A549 treated with GW870086 at 1 μM for 4 hours (cell line): ENCODE measurements at places on chromosomes 13 and 19. TPM values are rescaled to one million over a fixed set of nuclear protein-coding genes. Genes with fewer than 3 reads are reported as not detected.

The B3GNT8 gene
- total RNA-seq = 0.07 to 0.37 TPM (median 0.08 TPM) in 3 of 5 replicates, not detected in the others

The LIN7B gene
- total RNA-seq = 5.7 to 7.1 TPM (median 6.7 TPM) in 5 replicates

The KLK1 gene
- total RNA-seq = 0.16 to 0.46 TPM (median 0.17 TPM) in 3 of 5 replicates, not detected in the others

The KRTDAP gene
- total RNA-seq = not detected in 5 replicates

The SPACA6 gene
- 10.4 to 16.0 TPM (median 14.7 TPM) in 5 replicates for total RNA-seq

The PRR20A gene
- not detected in 5 replicates for total RNA-seq

The ZNF534 gene
- not detected in 5 replicates for total RNA-seq
